ENCODE measurements at places on chromosomes 5 and 9.

DNA sequence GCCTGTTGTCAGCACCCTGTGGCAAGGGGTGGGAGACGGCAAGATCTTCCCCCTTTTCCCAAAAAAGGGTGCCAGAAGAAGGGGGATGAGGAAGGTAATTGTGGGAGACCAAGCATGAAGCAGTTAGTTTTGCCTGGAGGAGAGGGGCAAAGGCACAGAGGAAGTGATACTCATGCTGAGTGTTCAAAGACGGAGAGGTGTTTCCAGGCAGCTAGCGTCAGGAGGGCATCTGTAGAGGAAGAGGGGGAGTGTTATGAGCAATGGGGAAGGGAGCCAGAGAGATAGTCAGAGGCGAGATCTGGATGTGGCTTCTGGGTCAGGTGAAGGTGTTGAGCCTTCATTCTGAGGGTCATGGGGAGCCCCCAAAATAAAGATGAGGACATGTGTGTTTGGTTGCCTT, 26.9 kb upstream of the ADAM19 start:
- DNase-seq = no peak

GRCh38 chr5:167263185-167263584, 1028.3 kb upstream of the WWC1 start:
- no peak for DNase-seq

- DNase-seq = no peak
Observed at GRCh38 chr9:9099646-9100045, 1300.1 kb upstream of the DMAC1 start.

DNA sequence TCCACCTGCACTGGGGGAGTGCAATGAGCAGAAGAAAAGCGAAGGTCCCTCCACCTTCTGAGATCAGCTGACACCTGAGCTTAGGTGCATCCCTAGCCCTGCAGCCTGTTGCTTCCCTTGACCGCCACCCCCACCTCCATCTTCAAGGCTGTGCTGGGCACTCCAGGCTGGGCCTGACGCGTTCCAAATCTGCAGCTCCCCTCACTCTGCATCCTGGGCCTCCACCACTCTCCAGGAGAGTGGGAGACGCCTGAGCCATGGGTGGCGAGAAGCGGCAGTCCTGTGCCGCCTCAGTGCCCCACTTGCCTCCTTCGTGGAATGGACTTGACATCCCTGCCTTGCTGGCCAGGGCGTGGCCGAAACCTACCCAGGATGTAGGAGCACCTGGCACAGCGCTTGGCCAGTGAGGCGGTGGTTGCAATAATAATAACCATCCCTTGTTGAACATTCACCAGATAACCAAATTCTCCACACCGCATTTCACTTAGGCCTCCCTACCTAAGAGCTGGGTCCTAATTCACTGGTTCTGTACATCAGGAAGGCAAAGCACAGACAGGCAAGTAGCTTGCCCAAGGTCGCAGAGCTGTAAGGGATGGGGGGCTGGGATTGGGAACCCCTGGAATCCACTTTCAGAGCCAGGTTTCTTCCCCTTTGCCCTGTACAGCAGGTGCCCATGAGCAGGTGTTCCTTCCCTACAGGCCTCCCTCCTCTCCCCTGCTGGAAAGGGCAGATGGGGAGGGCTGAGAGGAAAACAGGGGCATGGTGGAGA, 11.7 kb downstream of the B4GALT7 start:
- no peak for DNase-seq

- DNase-seq = no peak
Observed at GRCh38 chr5:40518485-40518917, 161.2 kb upstream of the PTGER4 start.

DNA sequence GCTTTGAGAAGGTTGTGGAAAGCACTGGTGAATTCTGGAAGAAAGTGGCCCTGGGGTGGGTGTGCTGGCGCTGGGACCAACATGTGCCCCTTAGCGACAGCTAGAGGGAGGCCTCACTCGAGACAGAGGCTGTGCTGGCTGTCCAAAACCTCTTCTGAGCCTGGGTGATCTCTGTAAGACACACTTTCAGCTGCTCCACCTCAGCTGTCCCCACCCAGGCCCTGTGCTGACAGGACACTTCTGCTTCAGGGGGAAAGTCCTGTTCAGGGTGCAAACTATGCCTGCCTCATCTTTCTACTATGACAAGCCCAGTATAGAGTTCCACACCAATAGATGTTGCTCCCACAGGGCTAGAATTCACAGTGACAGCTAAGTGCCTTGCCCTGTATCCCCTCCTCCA, 426.4 kb downstream of the MED10 start:
- no peak for DNase-seq

GRCh38 chr9:101707721-101708120, 30.7 kb downstream of the GRIN3A start:
- DNase-seq = no peak

DNA sequence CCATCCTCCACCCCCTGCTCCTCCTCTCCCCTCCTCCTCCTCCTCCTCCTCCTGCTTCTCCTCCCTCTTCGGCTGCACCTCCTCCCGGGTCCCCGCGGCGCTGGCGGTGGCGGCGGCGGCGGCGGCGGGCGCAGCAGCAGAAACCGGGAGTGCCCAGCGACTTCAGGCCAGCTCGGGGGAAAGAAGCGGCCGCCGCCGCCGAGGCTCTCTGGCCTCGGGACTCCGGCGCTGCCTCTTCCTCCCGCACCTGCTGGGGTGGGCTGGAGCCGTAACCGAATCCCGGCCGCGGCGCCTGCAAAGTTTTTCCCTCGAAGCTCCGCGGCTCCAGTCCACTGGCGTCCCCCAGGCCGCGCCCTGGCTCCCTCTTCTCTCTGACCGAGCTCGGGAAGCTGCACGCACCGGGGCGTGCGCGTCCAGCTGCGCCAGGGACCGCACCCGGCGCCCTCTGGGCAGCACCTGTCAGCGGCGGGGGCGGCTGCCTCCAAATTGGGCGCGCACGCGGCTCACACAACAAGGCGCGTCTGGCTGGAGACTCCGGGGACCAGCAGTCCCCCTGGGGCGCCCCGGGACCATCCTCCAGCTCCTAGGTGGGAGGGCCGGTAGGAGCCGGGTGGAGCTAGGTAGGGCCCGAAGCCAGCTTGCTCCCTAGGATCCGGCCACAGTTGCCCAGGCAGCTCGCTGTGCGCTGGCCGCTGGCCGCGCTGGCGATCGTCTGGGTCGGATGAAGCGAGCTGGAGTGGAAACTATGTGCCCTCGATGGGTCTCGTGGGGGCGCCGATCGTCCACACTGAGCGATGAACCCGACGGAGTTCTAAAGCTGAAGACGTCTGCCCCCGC, at the start of gene MCTP1:
Gene MCTP1 (minus strand): TSS at position 523 of the 837 bp plus-strand sequence.
- DNase-seq = no peak

GRCh38 chr5:160434022-160434531, 12.4 kb downstream of the PTTG1 start:
- no peak for DNase-seq

GRCh38 chr9:115350548-115350947, 232.6 kb upstream of the TNC start:
- no peak for DNase-seq

- DNase-seq = no peak
Observed at GRCh38 chr9:121816845-121817450, 165.5 kb downstream of the DAB2IP start.

GRCh38 chr9:70222354-70222753, 36.4 kb upstream of the SMC5 start:
- DNase-seq = no peak

DNA sequence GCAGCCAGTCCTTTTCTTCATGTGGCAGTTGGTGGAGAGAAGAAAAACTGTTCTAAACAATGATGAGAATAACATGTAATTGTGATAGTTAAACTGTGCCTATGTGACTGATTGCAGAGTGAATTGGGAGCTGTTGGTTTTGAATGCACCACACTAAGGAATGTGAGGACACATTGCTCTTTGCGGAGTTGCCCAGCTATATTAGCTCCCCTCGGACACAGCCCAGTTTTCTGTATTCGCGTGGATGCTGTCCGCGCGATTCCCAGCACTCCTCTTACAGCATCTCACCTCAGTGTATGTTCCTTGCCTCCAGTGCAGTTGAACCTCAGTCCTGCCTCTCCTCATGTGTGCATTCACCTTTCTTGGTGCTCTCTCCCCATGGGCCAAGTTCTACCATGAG, 32.2 kb downstream of the TGFBI start:
- DNase-seq = no peak

- DNase-seq = no peak
Observed at GRCh38 chr9:108219664-108220063, 636.1 kb downstream of the ACTL7B start.

- DNase-seq = no peak
Observed at GRCh38 chr5:132229236-132229635, 1.6 kb upstream of the P4HA2 start.

DNA sequence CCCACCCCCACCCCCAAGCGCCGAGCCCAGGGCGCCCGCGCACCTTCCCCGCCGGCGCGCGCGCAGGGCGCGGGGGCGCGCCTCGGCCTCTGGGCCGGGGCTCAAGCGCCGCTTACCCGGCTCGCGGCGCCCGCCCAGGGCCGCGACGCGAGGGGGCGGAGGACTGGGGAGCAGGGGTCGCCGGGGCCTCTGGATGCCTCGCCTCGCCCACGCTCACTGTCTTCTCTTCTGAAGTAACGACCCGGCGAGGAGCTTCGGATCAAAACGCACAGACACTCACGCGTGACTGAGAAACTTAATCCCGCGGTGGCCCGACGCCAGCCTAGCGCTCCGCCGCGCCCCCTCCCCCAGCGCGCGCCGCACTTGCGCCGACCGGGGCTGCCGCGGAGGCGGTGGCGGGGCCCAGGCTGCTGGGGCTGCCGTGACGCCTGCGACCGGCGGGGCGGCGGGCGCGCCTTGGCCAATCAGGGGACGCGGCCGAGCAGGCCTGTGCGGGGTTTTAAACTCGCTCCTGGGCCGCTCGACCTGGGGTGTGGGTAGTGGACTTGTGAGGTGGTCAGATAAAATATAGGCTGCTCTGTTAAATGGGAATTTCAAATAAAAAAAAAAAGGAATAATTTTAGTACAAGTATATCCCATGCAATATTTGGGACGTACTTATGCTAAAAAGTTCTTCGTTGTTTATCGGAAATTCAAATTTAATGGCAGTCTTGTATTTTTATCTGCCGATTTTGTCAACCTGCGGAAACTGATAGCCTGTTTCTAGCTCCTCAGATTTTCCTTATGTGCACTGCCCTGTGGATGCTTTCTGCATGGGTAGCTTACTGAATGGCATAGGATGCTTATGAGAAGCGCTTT, at the start of gene MPDZ:
Gene MPDZ (minus strand): TSS at position 409 of the 858 bp plus-strand sequence. CDS start 29,377 bp downstream, outside the sequence.
- DNase-seq = no peak

DNA sequence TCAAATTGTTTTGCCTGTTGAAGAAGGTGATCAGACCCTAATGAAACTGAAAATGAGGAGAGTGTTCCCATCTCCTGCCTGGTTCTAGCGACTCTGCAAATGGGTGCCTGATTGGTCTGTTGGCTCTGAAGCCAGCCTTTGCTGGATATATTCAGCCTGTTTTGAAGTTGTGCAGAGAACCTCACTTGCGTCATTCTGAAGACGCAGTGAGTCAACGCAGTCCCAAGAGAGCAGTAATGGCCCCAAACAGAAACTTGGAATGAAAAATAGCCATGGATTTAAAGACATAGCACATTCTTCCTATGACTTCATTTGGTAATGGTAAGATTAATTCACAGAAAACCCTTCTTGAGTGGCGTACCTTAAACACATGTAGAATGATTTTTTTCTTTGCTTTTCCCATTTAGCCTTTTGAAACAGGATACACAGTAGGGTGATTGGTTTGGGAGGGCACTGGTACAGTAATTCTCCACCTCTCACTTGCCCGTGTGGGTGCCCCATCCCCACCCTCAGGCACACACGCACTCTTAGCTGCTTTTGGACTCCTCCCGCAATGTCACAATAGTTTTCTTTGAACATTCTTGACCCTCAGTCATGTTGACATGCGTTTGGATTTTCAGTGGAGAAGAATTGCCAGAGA, 54.1 kb upstream of the ABL1 start:
- no peak for DNase-seq

GRCh38 chr5:175133185-175133584, 310.8 kb downstream of the DRD1 start:
- DNase-seq = no peak

GRCh38 chr5:72955143-72955767, 586 bp upstream of the FCHO2 start:
- no peak for DNase-seq

DNA sequence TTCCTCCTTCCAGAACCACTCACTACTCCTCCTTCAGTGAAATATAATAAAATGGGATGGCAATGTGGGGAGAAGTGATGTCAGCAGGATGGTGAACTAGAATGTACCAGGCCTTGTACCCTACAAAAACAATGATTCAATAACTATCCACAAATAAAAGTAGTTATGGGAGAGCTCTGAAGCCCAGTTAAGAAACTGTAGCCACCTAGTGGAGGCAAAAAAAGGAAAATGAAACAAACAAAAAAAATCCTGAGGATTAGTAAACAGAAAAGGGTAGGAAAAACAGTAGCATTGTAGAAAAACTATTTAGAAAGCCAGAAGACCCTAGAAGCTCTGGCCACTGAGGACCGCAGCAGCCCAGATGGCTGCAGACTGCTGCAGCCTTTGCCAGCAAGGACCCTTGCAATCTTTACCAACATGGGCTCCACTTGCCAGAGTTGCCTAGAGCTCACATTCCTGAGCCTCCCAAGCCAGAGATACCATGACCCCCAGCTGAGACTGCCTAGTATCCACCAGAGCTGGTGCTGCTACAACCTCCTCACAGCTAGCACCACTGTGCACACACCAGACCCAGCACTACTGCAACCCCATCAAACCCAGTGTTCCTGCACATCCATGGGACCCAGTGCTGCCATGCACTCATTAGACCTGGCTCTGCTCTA, 259.7 kb upstream of the MSX2 start:
- no peak for DNase-seq

DNA sequence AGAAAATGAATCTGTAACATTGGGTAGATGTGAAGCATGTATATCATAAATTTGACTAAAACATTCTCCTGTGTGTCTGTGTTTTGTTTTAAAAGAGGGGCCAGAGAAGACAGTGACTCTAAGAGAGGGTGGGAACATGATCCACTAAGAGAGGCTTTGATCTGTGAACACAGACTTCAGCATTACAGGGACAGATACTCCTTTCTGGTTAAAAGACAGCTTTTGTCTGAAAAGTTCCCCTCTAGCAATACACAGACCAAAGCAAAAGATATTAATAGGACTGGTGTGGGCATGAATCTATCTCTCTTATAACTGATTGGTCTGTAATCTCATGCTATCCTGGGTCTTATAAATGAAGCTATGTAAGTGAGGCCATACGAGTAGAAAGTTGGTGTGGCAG, 150.9 kb downstream of the NUDT12 start:
- no peak for DNase-seq

DNA sequence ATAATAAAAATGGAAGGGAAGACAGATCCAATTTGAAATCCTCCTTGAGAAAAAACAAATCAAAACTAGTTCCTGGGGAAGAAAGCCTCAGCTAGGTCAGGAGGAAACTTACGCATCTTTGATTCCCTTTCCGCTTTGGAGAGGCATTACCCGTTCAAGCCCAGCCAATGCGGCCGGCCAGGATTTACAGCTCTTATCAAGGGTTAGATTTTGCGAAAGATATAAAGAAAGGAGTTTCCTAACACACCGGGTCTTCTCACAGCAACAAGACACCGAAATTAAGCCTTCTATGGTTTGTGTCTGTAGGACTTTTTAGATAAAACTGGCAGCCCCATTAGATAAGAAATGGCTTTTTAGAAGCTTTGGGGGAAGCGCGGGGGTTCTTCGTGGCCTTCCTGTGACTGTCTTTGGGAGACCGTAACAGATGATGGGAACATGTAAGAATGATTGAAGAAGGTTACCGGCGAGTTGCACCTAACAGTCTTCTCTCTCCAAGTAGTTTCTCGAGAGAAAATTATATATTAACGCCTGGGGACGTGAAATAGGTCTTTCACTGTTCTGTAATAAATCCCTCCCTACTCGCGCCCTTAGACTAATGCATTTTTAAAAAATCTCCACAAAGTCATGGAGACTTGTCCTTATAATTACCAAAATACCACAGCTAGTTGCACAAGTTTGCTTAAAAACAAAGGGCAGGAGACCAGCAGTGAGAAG, 1.3 kb upstream of the ISL1 start:
- no peak for DNase-seq

- DNase-seq = no peak
Observed at GRCh38 chr9:105026451-105026850, 98.5 kb upstream of the ABCA1 start.

Measured in activated CD8-positive, alpha-beta memory T cell treated with anti-CD3 and anti-CD28 coated beads for 1 hour (primary cell).